Stimulated activated CD4-positive, alpha-beta T cell treated with anti-CD3 and anti-CD28 coated beads, Interleukin-2, amount 100 ng/mL, for 24 hours (primary cell): ENCODE measurements at places on chromosomes 2 and 18.
A peak's percentile ranks its signal among the peaks of the same experiment; 100 is the strongest.

DNA sequence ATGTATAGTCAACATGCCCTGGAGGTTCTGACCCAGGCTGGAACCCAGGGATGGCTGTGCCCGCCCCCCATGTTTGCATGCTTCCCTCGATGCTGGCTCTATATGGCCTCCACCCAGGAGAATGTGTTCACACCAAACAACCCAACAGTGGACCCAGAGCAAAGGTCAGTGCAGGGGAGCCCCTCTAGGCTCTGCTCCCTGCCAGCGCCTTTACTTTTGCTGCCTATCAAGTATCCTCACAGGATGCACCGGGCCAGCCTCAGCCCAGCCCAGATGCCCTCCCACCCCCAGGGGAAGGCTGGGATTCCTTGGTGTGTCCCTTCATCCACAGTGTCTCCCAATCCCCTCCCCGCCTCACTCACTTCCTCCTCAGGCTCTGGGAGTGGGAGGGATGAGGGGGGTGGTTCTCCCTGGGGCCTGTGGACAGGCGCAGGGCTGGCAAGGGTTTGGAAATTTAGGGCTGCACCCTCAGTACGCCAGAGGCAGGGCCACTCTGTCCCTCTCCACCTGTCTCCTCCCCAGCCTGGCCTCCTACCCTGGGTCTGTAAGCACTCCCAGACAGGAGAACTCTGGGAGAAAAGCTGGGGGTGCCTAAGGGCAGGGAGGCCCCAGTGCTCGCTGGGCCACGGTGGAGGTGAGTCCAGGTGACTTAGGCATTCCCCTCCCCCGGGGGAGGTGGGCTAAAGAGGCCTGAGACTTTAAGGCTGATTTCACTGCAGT lies 2.3 kb downstream of the ATP6V1B1 start:
- no peak for DNase-seq

GRCh38 chr2:8254791-8255447 lies 426.9 kb upstream of the ID2 start:
- DNase-seq, result no peak

DNA sequence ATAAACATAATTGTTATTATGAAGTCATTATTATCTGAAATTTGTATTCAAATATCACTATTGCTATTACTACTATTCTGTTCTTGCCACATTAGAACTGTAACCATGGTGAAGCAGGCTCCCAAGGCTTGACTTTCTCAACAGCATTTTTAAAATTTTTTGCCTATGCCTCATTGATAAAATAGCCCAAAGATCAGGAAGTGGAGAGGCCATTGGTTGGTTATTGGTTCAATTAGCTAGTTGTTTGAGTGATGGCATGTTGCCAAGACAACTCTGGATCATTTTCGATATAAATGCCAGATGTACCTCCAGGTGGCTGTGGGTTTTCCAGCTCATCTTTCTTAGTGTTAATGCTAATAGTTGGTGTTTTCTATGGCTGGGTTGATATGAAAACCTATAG lies 513.5 kb downstream of the TRIB2 start:
- no peak for DNase-seq

- peak; percentile 82 for DNase-seq
Observed at GRCh38 chr18:22933206-22933965, at the start of gene RBBP8. RBBP8 (plus strand) TSS chr18:22933328; CDS start chr18:22936852, 3,524 bp downstream.

DNA sequence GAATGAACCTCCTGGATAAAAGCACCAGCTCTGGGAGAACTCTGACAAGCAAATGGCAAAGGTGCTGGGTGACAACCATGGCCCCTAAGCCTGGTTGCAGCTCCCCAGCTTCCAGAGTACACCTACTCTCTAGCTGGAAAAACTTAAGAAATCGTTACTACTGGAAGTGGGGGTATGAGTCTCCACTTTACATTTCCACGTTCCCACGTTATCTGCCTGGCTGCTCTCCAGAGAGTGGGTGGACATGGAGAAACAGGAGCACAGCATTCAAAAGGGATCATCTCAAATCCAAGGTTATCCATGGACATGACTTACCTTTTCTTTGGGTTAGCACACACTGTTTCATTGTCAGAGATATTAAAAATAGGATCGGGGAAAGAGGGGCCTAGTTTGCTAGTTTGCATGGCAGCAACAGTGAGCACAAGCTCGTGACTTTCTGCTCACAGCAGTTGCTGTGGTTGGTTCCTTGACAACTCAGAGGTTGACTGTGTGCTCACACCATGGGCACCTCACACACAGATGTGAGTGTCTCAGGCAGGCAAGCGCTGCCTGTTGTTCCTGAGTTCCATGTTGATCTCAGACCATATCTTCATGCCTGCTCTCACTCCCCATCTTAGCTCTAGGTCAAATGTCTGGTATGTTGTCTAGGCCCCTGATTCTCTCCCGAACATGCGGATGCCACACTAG lies 32.5 kb downstream of the PTPN18 start:
- no peak for DNase-seq
